ENCODE measurements at places on chromosomes 1 and 21. TPM values are rescaled to one million over a fixed set of nuclear protein-coding genes. Genes with fewer than 3 reads are reported as not detected.

- no peak for DNase-seq
Observed at GRCh38 chr1:185600641-185601040, 133.6 kb upstream of the HMCN1 start.

GRCh38 chr1:93448292-93448982 lies 519 bp downstream of the FNBP1L start:
- DNase-seq = peak; percentile 31

DNA sequence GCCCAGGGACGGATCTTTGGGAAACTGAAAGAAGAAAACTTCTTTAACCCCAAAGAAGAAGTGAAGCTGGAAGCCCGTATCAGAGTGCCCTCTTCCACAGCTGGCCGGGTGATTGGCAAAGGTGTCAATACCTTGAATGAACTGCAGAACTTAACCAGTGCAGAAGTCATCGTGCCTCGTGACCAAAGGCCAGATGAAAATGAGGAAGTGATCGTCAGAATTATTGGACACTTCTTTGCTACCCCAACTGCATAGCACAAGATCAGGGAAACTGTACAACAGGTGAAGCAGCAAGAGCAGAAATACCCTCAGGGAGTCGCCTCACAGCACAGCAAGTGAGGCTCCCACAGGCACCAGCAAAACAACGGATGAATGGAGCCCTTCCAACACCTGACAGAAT lies 114.0 kb downstream of the NBPF12 start:
- DNase-seq = no peak

DNA sequence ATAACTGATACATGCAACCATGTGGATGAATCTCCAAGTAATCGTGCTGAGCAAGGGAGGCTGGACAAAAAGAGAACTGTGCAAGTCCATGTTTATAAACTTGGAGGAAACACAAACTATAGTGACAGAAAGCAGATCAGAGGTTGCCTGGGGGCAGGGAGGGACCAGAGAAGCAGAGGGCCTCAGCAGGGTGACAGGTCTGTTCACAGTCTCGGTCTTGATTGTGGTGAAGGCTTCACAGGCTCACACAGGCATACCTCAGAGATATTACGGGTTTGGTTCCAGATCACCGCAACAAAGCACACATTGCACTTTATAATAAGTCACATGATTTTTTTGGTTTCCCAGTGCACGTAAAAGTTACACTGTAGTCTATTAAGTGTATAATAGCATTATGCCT lies 28.5 kb downstream of the ACOT7 start:
- no peak for DNase-seq

Gene CD48
- total RNA-seq = not detected

DNA sequence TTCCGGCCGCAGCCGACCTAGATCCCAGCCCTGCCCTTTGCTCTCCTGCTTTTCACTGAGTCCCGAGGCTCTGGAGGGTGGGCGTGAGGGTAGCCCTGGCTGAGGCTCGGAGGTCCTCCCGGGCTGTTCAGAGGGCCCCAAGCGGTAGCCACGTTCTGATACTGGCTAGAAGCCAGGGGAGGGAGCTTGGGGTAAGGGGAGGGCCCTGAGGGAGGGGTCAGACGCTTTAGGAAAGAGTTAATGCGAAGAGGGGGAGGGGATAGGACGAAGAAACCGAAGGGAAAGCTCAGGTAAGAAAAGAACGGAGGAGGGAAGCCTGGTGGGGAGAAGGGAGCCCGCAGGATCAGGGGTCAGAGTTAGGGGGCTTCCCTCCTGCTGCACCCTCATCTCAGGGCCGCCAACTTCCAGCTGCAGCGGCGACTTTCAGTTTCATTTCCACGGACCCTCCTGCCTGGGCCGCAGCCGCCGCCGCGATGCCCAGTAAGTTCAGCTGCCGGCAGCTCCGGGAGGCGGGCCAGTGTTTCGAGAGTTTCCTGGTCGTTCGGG lies at the start of gene MOV10:
MOV10 (plus strand) TSS at position 220 of the 546 bp plus-strand sequence; CDS start at position 474, 254 bp downstream.
- peak; percentile 66 for DNase-seq

Gene MRAP
- not detected for total RNA-seq

Gene DAB1
- not detected for total RNA-seq

DNA sequence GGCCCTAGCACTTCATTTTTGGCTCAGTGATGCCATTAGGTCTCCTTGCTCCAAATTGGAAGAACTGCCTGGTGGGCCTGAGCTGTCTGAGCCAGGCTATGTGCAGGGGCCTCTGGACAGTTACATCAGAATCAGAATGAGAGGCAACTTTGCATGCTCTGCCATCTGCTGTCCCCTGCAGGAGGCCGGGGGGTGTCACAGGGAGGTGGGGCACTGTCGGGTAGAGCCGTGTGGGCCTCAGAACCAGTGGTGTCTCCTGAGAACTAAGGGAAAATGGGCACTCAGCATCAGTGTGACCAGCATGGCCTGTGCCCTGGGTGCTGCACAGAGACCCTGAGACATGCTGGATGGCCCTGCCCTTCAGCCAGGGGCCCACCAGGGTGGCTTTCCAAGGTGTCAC lies 47.0 kb upstream of the COL6A1 start:
- no peak for DNase-seq

- no peak for DNase-seq
Observed at GRCh38 chr1:87106144-87106543, 191.7 kb downstream of the HS2ST1 start.

Gene PFKL
- total RNA-seq = 60.1 TPM

Gene NBPF20
- total RNA-seq = 2.0 TPM

GRCh38 chr1:15727424-15727823 lies 8.6 kb upstream of the SLC25A34 start:
- DNase-seq = no peak

- peak; percentile 95 for DNase-seq
Observed at GRCh38 chr1:201025571-201026002, 2.1 kb upstream of the KIF21B start.

DNA sequence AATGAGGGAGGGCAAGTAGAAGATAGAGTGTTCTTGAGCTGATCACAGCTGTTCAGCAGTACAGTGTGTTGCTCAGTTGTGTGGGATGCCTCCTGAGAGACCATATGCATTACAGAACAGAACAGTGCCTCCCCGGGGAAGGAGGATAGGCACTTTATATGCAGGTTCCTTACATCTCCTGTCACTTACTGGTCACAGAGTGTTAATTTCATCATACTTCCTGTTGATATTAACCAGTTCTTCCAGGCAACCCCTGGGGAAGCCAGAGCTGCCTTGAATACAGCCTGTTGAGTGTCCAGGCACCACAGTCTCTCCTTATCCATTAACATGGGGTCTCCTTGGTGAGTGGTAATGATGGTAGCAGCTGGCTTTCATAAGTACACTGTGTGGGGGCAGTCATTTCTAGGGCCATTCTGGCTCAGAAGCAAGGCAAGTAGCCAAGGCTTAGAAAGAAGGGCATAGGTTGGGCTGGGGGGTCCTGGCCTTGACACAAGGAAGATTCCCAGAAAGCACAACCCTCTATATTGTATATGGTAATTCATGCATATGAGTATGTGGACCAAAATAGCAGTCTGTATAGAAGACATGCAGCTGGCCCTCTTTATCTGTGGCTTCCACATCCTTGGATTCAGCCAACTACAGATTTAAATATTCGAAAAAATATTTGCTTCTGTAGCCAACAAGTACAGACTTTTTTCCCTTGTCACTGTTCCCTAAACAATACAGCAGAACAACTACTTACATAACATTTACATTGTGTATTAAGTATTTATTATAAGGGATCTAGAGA lies 142.4 kb downstream of the ZP4 start:
- no peak for DNase-seq

GRCh38 chr1:183699616-183700160 lies 46.6 kb upstream of the APOBEC4 start:
- DNase-seq = no peak

Gene CHI3L1
- total RNA-seq = 5.7 TPM

Gene C4BPA
- total RNA-seq = not detected

- DNase-seq = no peak
Observed at GRCh38 chr1:151995774-151996173, 2.1 kb upstream of the S100A10 start.

GRCh38 chr1:157105298-157105987 lies 5.8 kb upstream of the ETV3L start:
- DNase-seq = no peak

GRCh38 chr1:219993554-219994433 lies 52.5 kb downstream of the EPRS1 start:
- DNase-seq = no peak

GRCh38 chr1:19206947-19207346 lies 3.1 kb downstream of the UBR4 start:
- no peak for DNase-seq

DNA sequence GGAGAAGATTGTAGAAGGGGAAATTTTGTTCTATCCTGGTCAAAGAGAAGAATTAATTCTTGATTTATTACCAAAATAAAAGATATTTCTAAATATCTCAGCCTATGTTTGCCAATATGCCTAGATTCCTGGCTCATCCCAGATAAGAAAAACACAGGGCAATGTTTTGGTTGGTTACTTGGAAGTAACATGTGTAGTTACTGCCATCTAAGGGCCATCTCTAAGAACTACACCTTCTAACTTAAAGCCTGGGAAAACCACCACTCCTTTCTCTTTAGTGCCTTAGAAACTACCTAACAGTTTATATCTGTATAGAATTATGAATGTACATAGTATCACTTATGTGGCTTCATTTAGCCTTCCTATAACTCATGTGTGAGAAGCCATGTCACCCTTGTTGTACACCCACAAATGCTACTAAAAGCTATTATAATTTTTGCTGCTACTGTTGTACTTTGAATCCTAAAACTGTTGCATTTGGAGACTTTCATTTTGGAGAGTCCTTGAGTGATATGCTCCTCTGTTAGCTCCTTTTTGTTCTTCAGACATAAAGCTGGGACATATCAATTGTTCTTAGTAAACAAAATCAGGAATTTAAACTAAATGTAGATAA lies 4.5 kb downstream of the AIM2 start:
- peak; percentile 61 for DNase-seq

Gene FCRL5
- not detected for total RNA-seq

Gene NUDT4B
- 14.6 TPM for total RNA-seq

DNA sequence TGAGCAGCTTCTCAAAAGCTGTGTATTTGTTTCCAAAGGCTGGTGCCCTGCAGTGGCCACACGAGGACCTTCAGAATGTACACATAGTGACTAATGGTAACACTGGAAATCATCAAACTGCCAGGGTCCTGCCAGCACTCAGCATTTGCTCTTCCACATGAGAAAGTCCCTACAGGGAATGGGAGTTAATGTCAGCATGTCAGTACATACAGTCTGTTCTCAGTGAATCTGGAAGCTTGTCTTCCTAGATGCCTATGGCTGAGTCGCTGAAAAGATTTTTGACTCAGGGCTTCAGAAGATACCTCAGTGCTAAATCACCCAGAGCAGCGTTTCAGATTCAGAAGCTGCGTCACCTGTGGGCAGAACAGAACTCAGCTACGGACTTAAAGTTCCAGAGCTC lies 108.2 kb downstream of the CDC7 start:
- DNase-seq = peak; percentile 54

DNA sequence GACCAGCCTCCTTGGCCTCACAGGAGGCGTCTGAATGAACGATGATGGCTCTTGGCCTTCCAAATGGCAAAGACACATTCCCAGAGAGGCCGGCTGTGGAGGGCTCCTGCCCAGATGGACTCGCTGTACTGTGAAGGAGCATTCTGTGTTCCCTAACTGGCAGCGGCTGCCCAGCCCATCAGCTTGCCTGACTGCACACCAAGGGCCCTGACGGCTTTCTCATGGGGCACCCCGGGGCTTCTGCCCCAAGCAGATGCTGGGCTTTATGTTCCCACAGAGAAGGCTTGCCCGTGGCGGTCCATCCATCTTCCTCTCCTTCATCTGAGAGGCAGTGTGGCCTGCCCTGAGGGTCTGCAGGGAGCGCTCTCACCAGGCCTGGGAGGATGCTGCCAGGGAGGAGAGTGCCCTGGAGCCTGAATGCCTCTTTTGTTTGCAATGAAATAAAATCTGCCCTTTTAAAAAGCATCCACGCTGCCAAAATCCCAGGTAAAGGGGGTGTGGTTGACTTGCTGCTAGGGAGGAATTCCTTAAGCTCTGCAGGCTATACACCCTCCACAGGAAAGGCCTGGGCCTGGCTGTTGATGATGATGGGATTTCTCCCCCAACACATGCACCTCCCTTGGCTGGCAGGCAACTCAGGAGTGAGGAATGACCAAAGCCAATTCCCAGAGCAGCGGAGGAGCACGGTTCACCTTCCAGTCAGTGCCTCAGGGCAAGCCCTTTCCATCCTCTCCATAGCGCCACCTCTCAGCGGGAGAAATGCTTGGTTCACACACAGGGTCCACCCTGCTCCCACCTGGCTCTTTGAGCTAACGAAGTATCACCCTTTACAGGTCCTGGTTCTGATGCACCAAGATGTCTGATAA lies 84.6 kb upstream of the SSX2IP start:
- no peak for DNase-seq

Gene FCER1G
- total RNA-seq = not detected

DNA sequence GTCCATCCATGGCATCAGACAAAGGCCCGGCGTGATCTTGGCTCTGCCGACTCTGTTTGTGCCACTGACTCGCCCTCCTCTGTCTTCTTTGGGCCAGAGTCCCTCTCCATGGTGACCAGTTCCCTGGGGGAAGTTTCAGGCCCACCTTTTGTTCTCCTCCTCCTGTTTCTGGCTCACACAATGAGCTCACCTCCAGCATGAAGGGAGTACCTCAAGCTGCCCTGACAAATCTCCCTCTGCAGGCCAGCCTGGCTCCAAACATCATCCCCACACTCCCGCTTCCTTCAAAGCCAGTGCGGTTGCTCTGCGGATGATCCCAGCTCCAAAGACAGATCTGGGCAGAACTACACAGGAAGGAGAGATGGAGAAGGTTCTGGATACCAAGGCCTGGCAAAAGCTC lies 576.6 kb downstream of the NPHP4 start:
- no peak for DNase-seq

Gene PSEN2
- 24.5 TPM for total RNA-seq

- DNase-seq = no peak
Observed at GRCh38 chr1:221655766-221656305, 86.1 kb downstream of the DUSP10 start.

GRCh38 chr1:235473806-235474205 lies 30.4 kb downstream of the B3GALNT2 start:
- DNase-seq = peak; percentile 11

Gene MFN2
- total RNA-seq = 78.2 TPM

- DNase-seq = no peak
Observed at GRCh38 chr1:157996433-157996832, 3.0 kb downstream of the KIRREL1 start.

Gene TRIM33
- 23.4 TPM for total RNA-seq

DNA sequence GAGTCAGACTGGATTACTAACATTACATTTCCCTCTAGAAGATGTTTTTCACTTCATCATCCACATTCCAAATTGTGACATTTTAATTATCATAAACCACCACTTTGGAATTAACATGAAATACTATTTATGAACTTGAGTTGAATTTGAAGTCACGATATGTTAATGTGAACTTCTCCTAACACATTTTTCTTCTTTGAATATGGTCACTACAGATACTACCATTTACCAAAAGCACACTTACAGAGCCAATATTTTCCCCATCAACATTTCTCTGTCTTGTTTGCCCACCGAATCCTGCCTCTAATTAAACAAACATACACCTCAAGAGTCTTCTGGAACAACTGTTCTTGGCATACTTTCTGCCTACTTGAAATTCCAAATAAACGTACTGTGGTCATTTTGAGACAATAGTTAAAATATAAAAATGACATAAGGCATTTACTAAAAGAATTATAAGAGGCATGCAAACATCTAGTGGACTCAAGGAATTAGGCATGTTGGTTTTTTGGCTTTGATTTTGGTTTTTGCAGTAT lies 177.4 kb downstream of the AKT3 start:
- DNase-seq = no peak

GRCh38 chr1:22412932-22413727 lies 38.5 kb upstream of the ZBTB40 start:
- DNase-seq = no peak

Gene COX20
- 50.0 TPM for total RNA-seq

Measured in HT1080 (cell line).